ENCODE measurements at places on chromosomes 1 and 21.

DNA sequence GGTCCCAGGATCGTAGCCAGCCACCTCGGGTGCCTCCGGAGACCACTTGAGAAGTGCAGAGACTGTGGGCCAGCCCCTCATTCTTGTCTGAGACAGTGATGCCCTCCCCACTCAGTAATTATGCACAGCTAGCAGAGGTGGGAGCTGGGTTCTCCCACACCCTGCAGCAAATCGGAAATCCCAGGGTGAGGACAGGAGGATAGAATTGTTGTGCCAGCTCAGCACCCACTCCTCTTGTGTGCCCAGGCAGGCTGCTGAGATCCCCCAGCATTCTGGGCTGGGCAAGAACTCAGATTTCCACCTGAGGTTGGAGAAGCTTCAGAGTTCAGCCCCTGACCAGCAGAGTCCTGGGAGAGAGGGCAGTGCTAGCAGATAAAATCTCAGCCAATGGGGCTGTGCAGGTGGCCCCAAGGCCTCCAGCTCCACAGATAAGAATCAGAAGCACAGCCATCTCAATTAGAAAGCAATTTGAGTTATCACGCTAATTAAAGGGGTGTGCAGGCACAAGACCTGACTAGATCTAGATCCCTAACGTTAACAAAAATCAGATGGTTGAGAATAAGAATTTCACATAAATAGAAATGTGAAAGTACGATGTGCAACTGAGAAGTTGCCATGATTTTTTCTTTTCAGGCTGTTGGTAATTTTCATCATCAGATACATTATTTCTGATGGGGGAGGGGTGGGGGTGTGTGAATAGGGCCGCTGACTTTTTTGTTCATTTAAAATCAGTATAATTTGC is 45.5 kb upstream of the IRF2BP2 start:
- DNase-seq: no peak

- peak; percentile 67 for DNase-seq
These were observed 1.1 kb upstream of the COQ8A start for GRCh38 chr1:226938903-226939437.

DNA sequence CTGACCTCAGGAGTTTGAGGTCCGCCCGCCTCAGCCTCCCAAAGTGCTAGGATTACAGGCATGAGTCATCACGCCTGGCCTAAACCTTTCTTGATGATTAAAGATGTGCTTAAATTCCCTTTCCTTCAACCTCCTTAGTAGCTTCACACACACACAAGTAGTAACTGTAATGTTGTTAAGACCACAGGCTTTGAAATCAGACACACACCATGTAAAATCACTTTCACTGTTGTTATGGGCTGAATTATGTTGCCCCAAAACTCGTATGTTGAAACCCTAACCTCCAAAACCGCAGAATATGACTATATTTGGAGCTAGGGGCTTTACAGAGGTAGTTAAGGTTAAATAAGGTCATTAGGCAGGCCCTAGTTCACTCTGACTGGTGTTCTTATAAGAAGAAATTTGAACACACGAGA is 180.2 kb downstream of the NR5A2 start:
- DNase-seq: peak; percentile 18

- DNase-seq: no peak
These were observed 9.7 kb upstream of the TMEM240 start for GRCh38 chr1:1550087-1550486.

DNA sequence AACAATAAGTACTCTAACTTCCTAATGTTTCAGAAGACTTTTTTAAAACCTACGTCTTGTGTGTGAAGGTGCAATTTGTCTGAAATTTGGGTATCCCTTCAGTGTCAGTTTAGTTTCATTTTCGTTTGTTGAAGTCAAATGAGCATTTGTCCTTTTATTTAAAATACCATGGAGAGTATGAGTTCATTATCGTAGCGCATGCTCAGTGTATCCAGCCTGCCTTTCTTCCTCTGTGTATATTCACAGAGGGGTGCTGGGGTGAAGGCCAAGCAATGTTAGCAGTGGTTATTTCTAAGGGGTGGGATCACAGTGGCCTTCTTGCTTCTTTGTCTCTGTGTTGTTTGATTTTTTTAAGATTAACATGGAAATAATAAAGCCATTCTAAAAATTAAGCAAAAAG is 43.2 kb downstream of the CNN3 start:
- peak; percentile 88 for DNase-seq

GRCh38 chr1:6460301-6461050 is 5.5 kb downstream of the TNFRSF25 start:
- peak; percentile 24 for DNase-seq

DNA sequence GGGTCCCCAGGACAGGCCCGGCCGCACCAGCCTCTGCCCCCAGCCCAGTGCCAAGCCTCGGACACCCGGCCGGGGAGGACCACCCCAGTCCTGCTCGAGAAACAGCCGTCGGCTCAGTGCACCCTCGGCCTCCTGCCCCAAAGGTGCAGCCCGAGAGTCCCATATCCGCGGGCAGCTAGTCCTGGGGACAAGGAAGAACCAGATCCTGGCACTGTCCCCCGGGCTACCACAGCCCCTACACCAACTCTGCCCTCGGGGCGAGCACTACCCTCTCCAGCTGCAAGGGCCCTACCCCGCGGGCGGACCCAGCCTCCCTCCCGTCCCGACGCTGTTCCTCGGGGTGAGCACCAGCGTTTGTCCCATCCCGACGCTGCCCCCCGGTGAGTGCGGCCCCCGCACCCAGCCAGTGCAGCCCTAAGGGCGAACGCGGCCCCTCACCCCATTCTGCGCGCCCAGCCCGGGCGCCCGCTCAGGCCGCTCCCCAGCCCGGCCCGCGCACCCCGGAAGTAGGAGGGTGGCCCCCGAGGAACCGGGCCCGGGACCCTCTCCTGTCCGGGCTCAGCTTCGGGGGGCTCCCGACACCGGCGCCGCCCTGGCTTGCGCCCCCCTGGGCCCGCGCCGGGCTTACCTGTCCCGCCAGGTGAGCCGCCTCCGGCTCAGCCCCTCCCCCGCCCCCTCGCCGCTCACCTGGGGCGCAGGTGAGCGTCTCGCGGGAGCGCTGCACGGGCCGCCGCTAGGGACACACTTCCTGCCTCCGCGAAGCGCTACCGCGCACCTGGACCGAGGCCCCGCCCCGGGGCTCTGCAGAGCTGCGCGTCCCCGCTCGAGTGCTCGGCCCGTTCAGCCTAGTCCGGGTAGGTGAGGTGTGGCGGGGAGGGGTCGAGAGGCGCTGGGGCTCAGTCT is at the start of gene KDF1:
Gene KDF1 (minus strand): TSS at position 747 of the 903 bp plus-strand sequence. CDS start 8,088 bp downstream, outside the sequence.
- no peak for DNase-seq

DNA sequence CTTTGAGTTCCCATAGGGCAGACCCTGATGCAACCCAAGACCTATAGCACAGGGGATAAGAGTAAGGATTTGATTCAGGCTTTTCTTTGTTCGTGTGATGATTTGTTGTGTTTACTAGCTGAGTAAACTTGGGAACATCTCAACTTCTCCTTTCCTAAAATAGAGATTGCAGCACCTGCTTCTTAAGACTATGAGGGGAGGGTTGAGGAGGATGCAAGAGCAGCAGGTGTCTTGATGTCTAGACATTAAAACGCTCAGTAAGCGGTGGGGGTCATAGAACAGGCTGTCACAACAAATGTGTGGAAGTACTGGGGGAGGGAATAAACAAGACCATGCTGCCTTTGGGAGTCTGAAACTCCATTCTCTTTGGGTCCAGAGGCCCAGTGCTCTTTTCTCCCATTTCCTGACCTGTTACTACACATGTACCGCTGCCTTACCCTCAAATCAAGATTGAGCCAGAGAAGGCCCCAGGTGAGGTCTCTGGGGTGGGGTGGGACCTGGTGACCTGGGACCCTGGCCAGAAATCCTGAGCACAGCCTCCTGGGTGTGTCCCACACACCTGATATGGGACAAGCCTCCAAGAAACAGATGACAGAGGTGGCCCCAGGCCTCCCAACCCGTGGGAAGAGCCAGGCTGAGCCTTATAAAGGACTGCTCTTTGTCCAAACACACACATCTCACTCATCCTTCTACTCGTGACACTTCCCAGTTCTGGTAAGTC is at the start of gene S100A7A:
Gene S100A7A (plus strand): TSS at position 671 of the 721 bp plus-strand sequence. CDS start 1,563 bp downstream, outside the sequence.
- no peak for DNase-seq

DNA sequence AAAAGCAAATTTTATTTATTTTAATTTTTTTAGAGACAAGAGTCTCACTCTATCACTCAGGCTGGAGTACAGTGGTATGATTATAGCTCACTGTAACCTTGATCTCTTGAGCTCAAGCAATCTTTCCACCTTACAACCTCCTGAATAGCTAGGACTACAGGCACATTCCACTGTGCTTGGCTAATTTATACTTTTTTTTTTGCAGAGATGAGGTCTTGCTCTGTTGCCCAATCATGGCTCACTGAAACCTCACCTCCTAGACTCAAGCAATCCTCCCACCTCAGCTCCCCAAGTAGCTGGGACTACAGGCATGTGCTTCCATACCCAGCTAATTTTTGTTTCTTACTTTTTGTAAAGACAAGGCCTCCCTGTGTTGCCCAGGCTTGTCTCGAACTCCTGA is 49.5 kb downstream of the DR1 start:
- peak; percentile 65 for DNase-seq

DNA sequence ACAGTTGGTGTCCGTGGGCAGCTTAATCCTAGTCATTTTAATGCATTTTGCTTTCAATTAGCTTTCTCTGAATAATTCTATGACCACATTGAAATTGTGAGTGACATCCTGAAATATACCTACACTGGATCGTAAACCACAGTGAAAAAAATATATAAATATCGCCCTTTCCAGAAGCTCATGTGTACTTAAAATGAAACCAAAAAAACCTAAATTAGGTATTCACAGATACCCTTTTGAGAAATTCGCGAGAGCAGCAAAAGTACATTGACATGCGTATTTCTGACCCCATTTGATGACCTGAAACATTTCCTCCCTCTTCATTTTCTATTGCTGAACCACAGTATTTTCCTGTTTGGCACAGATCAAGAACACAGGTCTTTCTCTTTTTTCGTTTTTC is 253.8 kb downstream of the LTN1 start:
- DNase-seq: no peak

- DNase-seq: no peak
These were observed at the start of gene NKAIN1 for GRCh38 chr1:31239653-31240241. Gene NKAIN1 (minus strand): TSS chr1:31239887. CDS start chr1:31239547, 340 bp downstream.

DNA sequence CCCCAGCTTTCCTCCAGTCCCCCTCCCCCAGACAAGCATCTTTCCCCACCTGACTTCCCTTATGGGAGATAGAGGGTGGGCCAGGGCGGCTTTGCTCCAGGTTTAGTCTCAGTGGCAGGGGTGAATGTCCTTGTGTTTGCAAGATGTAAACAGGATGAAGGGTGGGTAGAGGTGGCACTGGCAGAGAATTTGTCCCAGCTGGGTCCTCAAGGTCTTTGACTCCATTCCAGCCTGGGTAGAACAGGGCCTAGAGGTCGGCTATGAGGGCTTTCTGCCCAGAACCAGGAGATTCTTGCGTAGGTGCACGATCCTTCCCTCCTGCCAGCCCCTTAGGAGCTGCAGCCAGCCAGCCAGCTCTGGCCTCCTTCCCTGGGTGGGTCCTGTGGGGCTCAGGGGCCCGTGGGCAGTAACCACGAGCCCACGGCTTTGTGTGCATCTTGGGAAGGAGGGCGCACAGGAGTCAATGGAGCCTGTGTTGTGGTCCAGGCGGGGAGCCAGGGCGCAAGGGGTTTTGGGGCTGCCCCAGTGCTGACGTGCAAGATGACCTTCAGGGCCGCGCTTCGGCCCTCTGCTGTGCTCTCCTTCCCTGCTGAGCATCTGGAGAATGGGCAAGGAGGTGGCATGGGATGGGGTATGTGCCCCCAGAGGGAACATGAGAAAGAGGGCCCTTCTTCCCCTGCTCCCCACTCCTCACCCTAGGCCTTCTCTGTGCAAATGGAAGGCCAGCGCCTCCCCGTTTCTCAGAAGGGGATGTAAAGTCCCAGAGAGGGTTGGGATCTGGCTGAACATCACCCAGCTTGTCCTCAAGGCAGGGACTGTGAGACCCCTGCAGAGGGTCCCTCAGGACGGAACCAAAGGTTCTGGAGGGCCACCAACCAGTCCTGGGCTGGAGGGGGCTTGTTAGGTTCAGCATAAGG is 15.7 kb downstream of the POU3F1 start:
- no peak for DNase-seq

GRCh38 chr1:38803647-38804046 is 55.9 kb downstream of the RRAGC start:
- DNase-seq: peak; percentile 10

DNA sequence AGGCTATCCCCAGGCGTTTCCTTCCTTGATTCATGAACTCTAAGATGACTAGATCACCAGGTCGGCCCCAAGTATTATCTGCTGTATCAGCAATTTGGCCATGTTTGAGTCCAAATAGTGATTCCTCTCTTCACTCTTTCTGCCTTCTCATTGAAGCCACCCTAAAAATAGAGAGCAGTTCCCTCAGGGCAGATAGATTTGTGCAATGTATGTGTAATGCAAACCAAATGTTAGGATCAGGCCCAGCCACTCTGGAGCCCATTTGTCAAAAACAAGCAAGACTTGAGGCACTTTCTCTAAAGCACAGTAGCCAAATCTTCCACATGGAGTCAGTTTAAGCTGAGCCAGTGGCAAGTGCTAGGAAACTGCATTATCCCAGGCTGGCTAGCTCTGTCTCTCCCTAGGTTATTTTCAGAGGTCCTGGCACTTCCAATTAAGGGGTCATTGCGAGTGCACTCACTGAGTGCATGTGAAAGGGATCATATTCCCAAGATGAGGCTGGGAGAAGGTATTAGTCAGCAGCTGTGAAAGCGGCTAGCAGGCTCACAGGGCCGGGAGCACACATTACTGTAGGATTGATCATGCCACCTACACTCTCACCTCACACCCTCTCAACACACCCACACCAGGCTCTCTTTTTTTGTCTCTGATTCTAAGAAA is 97.9 kb upstream of the RAB3GAP2 start:
- DNase-seq: peak; percentile 65

GRCh38 chr1:202433155-202434043 is 84.9 kb downstream of the PPP1R12B start:
- DNase-seq: no peak

GRCh38 chr1:205241366-205242030 is 13.8 kb downstream of the TMCC2 start:
- DNase-seq: no peak

DNA sequence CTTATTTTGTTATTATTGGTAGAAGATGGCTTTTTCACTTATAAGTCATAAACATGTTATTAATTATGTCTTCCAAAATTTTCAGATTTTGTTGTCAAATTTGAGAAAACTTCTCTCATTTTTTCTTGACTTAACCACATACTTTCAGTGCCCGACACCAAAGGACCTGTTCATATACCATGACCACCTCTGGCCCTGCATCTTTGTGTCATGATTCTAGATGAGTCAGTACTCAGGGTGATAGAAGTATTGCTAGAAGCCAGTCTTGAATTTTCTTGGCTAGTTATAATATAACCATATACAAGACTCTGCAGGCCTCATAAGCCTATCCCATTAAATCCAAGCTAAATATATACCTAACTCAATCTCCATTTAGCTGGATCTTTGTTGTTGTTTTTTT is 35.4 kb upstream of the DPH5 start:
- no peak for DNase-seq

DNA sequence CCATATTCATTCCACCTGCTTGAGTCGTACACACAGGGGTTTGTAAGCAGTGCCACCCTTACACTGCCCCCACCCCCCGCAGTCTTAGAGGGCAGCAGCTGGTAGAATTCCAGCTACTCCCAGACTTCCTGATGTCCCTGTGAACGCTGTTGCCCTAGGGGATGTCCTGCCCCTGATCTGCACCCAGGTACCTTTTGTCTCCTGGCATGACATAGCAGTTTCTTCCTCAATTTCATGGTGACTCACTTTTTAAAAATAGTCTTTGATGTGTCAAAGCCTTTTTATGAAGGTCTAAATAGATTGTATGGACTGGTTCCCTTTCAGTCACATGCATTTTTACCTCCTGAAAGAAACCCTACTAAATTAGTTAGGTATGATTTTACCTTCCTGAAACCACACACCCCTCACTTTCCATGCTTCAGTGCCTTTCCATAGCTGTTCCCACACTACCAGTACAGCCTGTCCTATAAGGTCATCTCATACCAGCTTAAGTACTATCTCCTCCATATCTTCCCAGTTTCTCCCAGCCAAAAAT is 76.4 kb downstream of the ST3GAL3 start:
- DNase-seq: no peak

Measured in choroid plexus epithelial cell (primary cell).